ENCODE measurements at places on chromosomes 7 and 10. TPM values are rescaled to one million over a fixed set of nuclear protein-coding genes. Genes with fewer than 3 reads are reported as not detected.

Gene ZDHHC6
- 12.3 TPM for total RNA-seq

Gene UTF1
- 8.8 TPM for total RNA-seq

Gene FAM20C
- 71.5 TPM for total RNA-seq

- DNase-seq = peak; percentile 80
Observed at GRCh38 chr7:1576521-1577253, 6.9 kb upstream of the PSMG3 start.

GRCh38 chr7:155935726-155936125, 123.5 kb upstream of the SHH start:
- no peak for DNase-seq

DNA sequence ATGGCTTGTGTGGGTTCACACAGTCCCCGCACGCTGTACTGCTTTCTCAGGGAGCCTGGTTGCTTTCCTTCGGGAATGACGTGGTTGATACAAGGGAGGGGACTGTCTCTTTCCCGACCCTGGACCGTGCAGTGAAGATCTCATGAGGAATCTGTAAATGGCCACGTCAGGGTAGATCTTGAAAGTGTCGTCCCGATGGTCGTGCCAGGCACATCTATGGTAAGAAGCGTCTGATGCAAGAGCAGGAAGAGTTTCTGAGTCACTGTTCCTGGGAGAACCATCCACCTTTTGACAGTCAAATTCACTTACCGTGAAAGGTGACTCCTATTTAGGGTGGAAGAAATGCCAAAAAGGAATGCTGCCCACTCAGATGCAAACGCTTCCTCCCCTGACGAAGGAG, 500.4 kb downstream of the PTPRN2 start:
- no peak for DNase-seq

DNA sequence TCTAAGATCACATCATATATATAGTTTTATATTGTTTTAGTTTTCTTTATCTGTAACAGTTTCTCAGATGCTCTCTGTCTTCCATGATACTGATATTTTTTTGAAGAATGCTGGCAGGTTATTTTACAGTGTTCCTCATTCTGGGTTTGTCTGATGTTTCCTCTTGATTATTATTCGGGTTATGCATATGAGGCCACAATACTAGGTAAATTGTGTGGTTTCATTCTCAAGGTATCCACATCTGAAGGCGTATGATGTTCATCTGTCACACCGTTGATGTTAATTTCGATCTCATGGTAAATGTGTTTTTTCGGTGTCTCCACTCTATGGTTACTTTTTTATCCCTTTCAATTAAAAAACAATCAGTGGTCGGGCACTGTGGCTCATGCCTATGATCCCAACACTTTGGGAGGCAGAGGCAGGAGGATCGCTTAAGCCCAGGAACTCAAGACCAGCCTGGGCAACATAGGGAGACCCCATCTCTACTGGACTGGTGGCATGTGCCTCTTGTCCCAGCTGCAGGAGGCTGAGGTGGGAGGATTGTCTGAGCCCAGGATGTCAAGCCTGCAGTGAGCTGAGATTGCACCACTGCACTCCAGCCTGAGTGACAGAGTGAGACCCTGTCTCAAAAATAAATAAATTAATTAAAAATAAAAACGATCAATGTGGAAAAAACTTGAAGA, 108.9 kb downstream of the TPST1 start:
- DNase-seq = no peak

- DNase-seq = no peak
Observed at GRCh38 chr7:52447581-52448180, 587.8 kb upstream of the POM121L12 start.

GRCh38 chr10:77622889-77623291, 14.7 kb downstream of the KCNMA1 start:
- DNase-seq = no peak

Data from H7 (cell line).